ENCODE measurements at places on chromosomes 7 and 10.

DNA sequence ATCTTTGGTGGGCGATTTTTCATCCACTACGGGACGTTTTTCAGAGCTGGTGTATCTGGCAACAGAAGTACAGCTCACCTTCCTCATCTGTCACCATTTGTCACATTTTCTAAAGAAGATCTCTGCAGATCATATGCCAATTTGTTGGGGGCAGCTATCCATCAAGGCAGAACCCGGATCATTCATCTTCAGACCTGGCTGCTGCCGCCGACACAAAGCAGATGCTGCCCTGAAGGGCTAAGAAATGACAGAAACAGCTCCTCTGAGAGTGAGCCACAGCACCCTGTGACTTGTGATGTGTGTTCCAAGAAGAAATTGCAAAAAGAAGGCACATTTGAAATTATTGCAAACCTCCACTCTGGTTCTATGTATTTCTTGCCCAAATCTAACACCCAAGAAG is 290.9 kb downstream of the GFRA1 start:
- no peak for DNase-seq

- DNase-seq, result no peak
Observed at GRCh38 chr10:123748711-123749110, 82.6 kb downstream of the GPR26 start.

- no peak for DNase-seq
Observed at GRCh38 chr7:141593134-141593533, 41.9 kb downstream of the AGK start.

GRCh38 chr7:155870334-155871180 is 58.3 kb upstream of the SHH start:
- no peak for DNase-seq

- DNase-seq, result no peak
Observed at GRCh38 chr10:79023240-79024162, 45.3 kb upstream of the ZMIZ1 start.

DNA sequence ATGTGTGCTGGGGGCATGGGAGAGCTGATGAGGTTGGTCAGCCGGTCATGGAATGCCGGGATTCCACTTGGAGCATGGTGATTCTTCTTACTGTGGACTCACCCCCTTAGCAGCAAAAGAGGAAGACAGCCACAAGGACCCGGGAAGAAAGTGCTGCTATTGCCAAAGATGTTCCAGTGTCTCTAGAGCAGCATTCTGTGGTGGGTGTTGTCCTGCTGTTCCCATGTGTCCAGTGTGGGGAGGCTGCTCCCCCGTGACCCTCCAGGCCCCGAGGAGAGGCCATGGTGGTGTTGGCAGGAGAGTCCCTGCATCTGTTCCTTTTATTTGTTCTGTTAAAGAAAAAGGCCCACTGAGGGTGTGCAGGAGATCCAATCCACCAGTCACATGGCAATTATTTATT is 499.4 kb downstream of the RPS24 start:
- DNase-seq, result no peak

- no peak for DNase-seq
Observed at GRCh38 chr10:107104026-107104652, 60.4 kb downstream of the SORCS1 start.

GRCh38 chr10:116676633-116677032 is 55.9 kb downstream of the PNLIPRP2 start:
- DNase-seq, result no peak

Measured in naive thymus-derived CD4-positive, alpha-beta T cell (primary cell).